ENCODE measurements at places on chromosomes 4 and X.
A peak's percentile ranks its signal among the peaks of the same experiment; 100 is the strongest.

- peaks cover 7% of the 10 kb centered on the region for H3K4me1 ChIP-seq
- H3K4me3 ChIP-seq: no peak overlapping the region
- H3K27ac ChIP-seq: no peak overlapping the region
- no peak for DNase-seq
These were observed 11.2 kb downstream of the GPRIN3 start for GRCh38 chr4:89296399-89296798.

GRCh38 chr4:10671366-10671765 lies 13.2 kb downstream of the CLNK start:
- H3K4me1 ChIP-seq: no peaks in the 10 kb centered on the region
- H3K27me3 ChIP-seq: no peaks in the 10 kb centered on the region
- DNase-seq: no peak

DNA sequence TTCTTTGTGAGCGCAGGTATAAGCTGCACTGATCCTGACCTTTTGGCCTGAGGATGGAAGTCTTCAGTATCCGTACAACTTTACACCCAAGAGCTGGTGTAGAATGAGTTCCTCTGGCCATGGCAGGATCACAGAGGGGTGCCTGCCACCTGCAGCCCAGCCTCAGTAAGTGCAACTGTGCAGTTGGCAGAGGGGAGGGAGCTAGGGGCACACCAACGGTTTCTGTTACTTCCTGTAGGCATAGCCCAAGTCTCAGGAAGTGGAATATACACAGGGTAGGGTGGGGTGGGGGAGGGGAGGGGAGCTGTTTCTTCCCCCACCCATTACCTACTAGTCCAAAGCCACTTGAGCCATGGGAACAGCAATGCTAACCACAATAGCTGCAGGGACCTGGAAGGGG lies 85.4 kb upstream of the GBA3 start:
- H3K36me3 ChIP-seq: no peaks in the 10 kb centered on the region
- H3K27ac ChIP-seq: no peak overlapping the region
- H3K4me3 ChIP-seq: no peak overlapping the region
- DNase-seq: peak; percentile 60

- H3K4me1 ChIP-seq: no peaks in the 10 kb centered on the region
- H3K27me3 ChIP-seq: no peaks in the 10 kb centered on the region
- H3K27ac ChIP-seq: no peak overlapping the region
- no peaks in the 10 kb centered on the region for H3K36me3 ChIP-seq
- H3K4me3 ChIP-seq: no peak overlapping the region
These were observed 120.2 kb downstream of the PAPSS1 start for GRCh38 chr4:107599841-107600240.

- DNase-seq: no peak
- H3K4me3 ChIP-seq: no peak overlapping the region
- H3K27ac ChIP-seq: no peak overlapping the region
- H3K36me3 ChIP-seq: no peaks in the 10 kb centered on the region
These were observed 1513.0 kb downstream of the STIM2 start for GRCh38 chr4:28373601-28374000.

Measured in A673 (cell line).